ENCODE measurements at places on chromosomes 13 and 19. TPM values are rescaled to one million over a fixed set of nuclear protein-coding genes. Genes with fewer than 3 reads are reported as not detected.
A peak's percentile ranks its signal among the peaks of the same experiment; 100 is the strongest.

RNF225 gene
- total RNA-seq, result not detected

DNA sequence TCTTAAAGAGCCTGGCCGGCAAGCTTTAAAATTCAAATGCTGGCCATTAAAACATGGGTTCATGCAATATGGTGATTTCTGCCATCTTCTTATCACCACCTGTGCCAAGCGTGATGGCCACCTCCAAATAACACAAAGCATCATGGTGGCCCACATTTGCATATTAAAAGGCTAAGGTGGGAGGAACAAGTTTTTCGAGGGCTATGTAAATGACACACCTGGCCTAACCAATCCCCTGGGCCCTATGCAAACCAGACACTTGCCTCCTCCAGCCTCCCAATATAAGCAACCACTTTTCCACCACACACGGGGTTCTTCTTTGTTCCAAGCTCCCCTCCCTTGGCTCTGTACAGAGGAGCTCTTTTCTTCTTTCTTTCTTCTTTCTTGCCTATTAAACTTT, 14.4 kb downstream of the LILRB4 start:
- DNase-seq, result no peak

DNA sequence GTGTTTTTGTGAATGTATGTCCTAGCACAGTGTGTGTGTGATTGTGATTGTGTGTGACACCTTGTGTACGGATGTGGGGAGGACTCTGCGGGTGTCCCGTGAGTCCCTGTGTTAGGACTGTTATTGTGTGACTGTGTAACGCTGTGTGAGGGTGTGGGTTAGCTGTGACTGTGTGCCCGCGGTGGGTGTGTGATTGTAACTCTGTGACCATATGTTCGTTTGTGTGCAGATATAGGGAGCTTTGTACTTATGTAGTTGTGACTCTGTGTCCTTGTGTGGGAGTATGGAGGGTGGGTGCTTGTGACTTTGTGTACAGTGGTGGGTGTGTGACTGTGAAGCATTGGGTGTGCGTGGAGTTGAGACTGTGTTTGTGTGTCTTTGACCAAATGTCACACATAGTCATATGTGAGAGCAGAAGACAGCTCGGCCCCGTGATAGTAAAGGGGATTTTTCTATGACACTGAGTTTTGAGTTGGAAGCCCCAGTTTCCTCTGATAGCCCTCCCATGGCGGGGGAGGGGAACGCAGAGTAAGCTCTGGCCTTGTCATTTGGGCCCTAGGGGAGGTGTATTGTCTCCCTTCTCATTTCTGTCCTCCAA, 949 bp upstream of the ZNF260 start:
- no peak for DNase-seq

DNA sequence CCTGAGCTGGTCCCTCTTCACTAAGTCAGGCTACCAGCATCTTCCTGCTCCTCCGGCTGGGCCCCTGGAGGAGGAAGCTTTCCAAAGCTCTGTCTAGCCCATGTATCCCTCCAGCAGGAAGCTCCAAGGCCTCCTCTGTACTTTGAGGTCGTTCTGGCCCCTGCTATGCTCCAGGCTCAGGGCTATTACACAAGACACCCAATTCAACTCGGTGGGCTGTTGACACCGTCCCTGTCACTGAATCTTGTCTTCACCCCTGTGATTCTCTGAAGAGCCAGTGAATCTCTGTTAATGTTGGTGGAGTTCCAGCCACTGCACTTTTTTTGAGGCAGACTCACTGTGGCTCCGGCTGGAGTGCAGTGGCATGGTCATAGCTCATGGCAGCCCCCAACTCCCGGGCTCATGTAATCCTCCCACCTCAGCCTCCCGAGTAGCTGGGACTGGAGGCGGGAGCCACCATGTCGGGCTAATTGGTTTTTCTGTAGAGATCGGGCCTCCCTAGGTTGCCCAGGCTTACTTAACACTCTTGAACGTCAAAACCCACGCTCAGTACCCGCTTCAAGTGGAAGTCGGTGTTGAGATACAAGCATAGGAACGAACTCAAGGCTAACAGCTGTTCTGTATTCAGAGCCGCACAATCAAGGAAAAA, 512 bp upstream of the REX1BD start:
- no peak for DNase-seq

KIR2DL4 gene
- not detected for total RNA-seq

ABCC4 gene
- total RNA-seq, result 5.0 TPM

GRCh38 chr19:30791088-30791487, 418.9 kb downstream of the ZNF536 start:
- peak; percentile 91 for DNase-seq

DNA sequence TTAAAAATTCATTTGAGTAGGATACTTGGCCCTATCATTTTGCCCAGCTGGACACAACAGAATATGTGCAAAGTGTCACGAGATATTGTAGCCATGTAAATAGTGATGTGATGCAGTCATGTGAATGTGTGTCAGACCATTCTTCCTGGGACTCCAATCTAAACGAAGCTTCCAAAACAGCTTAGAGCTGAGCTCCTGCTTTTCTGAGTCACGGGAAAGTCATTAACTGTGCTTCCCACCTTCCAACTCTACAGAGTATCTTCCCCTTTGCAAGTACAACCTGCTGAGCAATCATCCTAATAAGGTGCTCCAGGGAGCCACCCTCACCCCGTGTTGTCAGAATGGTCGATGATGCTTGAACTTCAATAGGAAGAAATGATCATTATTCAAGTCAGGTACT, 294.7 kb downstream of the MYO16 start:
- DNase-seq, result no peak

- no peak for DNase-seq
These were observed 6.7 kb downstream of the BCL3 start for GRCh38 chr19:44755219-44755618.

DNA sequence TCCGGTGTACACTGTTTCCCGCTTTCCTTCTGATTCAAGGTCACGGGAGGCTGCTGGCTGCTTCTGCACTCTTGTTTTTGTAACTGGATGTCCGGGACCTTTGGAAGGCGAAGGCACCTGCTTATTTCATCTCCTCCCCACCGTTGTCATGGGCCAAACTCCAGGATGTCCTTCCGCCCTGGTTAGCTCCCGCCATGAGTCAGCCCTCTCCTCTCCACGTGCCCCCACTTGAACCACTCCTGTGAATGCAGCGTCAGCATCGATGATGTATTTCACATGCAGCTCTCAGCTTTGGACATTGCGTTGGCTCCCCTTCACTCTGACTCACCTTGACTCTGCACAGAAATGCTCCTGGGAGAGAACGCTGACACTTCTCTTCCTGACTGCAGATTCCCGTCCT, 5.5 kb upstream of the GALP start:
- no peak for DNase-seq

PNKP gene
- total RNA-seq, result 43.7 TPM

ZNF177 gene
- 3.6 TPM for total RNA-seq

DNA sequence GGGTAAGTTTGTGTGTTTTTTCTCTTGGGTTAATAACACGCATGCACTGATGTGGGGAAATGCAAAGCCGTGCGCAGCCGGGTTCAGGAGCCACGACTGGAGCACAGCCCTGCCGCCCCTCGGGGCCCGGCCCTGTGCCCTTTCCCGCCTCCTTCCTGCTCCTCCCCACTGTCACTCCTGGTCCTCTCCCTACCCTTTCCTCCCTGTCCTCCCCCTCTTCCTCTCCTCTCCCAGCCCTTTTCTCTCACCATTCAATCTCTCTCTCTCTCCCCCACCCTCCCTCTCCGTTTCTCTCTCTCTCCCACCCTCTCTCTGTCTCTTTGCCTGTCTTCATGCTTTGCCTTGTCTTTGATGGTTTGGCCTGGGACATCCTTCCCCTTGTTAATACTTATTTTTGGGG, 27.2 kb downstream of the PLEKHJ1 start:
- DNase-seq, result no peak

- no peak for DNase-seq
These were observed 45.5 kb downstream of the LYL1 start for GRCh38 chr19:13057147-13057572.

DNA sequence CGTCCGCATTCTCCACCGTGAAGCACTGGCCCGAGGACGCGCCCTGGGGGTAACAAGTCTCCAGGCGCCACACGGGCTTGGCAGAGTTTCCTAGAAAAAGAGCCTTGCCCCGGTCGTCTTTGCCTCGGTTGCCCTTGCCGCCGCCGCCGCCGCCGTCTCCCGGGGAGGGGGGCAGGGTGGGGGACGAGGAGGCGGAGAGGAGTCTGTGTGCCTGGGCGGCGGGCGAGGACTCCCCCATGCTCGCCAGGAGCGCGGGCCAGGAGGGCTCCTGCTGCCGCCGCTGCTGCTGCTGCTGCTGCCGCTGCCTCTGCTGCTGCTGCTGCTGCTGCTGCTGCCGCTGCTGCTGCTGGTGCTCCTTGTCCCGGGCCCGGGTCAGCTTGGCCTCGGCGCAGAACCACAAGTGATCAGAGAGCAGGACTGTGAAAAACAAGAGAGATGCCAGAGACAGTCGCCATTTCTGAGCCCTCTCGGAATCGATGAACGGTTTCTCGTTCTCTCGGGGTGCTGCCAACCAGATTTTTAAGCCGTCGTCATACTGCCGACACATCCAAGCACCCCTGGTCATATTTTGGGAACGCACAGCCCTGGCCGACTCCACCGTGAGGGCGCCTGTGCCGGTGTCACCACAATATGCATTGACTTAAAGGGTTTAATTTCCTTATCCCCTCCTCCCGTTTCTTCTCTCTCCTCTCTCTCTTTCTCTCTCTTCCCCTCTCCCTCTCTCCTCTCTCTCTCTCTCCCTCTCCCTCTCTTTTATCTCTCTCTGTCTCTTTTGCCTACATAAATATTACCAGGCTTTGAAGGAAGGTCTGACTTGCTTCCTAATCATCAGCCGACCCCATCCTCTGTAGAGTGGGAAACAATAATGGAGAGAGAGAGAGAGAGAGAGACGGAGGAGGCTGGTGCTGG, 349.1 kb downstream of the LIG4 start:
- DNase-seq, result no peak

DNA sequence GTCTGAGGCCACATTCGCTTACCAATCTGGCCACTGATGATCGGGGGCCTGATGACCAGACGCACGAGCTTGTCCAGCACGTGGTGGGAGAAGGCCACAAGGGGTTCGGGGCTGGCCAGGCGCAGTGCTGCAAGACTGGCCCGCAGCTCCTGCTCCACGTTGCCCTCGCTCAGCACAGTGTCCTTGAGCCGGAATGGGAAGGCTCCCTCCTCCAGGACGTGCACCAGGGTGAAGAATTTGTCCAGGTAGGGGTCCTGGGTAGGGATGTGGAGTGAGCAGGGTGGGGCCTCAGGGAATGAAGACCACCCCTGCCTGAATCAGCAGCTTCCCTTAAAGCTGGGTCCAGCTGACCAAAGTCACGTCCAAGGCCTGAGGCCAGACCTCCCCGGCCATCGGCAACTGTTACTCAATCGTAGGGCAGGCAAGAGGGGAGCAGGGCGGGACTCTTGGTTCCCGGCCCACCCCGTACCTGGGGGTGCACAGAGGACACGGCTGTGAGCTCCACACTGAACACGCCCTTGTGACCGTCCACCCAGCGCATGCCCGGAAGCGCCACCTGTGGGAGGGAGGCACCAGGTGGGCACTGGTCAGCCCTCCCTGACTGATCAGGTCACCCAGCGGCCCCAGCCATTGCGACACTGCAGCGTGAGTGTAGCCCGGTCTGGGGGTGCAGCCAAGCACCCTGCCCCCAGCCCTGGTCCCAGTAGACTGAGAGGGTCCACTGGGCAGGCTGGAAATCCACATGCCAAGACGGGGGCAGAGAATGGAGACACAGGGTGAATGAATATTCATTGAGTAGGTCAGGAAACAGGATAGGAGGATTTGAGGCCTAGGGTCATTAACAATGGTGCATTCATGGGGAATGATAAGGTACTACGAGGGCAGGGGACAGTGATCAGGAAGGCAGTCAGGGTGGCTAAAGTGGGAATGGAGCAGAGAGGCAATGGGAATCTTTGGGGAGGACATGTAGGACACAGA, 2.8 kb upstream of the ANGPTL8 start:
- no peak for DNase-seq

ODAD3 gene
- total RNA-seq, result 0.83 TPM

KIR2DL1 gene
- total RNA-seq, result not detected

FGF22 gene
- total RNA-seq, result 0.50 TPM

DNA sequence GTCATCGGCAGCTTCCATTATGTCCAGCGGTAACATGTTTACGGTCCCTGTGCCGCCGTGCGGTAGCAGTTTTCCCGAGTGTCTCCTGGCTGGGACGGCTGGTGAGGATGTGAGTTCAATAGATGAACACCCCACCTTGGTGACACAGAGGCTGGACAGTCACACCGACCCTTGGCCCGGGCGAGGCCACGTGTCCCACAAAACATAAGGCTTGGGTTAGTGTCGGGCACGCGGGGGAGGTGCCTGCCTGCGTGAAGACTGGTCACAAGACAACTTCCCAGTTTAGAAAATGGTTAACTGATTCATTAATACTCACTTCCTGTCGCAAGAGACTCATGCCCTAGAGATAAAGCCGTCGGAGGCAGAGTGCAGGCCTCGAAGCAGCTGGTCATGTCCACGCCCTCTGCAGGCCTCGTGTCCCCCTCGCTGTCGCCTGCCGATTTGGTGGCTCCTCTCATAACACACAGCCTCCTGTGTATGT, 17.2 kb downstream of the RASA3 start:
- DNase-seq, result no peak

- no peak for DNase-seq
These were observed 72.7 kb downstream of the DNAJC15 start for GRCh38 chr13:43095771-43096719.

GRCh38 chr13:40251343-40252032, 415.0 kb downstream of the FOXO1 start:
- DNase-seq, result no peak

DNA sequence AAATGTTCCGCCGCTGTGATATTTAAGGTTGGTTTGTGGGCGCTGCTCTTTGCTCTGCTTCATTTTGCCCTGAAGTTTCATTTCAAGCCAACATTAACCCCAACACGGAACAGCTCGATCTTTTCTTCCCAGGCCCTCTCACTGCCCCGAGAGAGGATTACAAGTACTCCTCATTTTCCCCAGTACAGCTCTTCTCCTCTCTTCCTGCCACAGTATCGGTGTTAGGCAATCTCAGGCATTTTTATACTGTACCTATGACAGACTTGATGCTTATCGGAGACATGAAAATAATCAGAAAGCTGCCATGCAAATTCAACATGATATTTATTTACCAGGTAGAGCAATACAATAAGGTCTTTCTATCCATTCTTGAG, 1.3 kb upstream of the EDNRB start:
- no peak for DNase-seq

DNA sequence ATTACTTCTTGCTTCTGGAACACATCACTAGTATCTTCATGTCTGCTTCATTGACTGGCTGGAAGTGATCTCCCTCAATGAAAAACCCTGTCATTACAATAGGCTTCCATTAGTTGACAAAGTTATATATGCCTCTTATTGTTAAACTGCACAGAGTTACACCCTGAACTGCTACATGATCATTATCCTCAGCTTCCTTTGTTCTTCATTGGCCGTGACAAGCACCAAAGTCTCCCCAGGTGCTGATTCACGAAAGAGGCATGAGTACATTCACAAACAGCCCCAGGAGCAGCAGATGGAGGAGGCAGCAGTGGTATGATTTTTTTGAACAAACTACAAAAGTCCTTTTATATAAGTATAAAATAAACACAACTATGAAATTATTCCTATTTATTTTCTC, 51.4 kb downstream of the VWA8 start:
- no peak for DNase-seq

CLPTM1 gene
- 105 TPM for total RNA-seq

Data from esophagus muscularis mucosa (tissue), 4 donors.